ENCODE measurements at places on chromosomes 2 and 18.

- DNase-seq, result no peak
These were observed 88.3 kb upstream of the SALL3 start for GRCh38 chr18:78891185-78891762.

GRCh38 chr18:50630895-50631294, 71.0 kb downstream of the MAPK4 start:
- DNase-seq, result no peak

DNA sequence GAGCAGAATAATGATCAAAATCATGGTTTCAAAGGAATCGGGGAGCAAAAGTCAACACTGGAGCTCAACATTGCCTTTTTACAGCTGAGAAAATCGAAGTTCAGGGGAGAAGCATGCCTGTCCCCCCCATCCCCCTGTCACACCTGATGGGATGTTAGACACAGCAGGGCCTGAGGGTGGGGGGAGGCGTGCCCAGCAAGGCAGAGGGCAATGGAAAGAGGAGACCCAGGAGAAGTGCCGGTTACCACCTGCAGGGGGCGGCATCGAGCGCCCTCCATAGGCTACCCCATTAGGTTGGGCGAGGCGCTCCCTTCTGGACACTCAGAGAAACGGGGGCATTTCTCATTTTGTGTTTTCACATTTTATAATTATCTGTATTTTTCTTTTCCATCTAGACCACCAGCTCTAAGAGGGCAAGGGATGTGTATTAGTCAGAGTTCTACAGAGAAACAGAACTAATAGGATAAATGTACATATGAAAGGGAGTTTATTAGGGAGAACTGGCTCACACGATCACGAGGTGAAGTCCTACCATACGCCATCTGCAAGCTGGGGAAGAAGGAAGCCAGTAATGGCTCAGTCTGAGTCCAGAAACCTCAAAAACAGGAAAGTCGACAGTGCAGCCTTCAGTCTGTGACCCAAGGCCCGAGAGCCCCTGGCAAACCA, 271.3 kb downstream of the LRATD1 start:
- no peak for DNase-seq

DNA sequence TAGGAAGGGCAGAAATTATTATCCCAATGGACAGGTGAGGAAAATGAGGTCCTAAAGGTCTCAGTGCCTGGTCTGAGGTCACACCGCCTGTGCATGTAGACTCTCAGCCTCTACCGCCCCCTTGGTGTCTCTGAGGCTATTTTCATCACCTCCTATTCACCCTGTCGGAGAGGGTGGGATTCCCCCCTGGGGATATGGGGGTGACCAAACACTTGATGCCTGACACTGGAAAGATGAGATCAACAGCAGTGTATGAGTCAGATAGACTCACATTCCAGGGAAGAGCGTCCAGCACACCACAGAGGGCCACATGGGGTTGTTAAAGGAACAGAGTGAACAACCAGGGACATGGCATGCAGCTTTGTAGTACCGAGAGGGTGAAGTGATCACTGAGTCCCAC, 199.7 kb downstream of the SMAD2 start:
- no peak for DNase-seq

DNA sequence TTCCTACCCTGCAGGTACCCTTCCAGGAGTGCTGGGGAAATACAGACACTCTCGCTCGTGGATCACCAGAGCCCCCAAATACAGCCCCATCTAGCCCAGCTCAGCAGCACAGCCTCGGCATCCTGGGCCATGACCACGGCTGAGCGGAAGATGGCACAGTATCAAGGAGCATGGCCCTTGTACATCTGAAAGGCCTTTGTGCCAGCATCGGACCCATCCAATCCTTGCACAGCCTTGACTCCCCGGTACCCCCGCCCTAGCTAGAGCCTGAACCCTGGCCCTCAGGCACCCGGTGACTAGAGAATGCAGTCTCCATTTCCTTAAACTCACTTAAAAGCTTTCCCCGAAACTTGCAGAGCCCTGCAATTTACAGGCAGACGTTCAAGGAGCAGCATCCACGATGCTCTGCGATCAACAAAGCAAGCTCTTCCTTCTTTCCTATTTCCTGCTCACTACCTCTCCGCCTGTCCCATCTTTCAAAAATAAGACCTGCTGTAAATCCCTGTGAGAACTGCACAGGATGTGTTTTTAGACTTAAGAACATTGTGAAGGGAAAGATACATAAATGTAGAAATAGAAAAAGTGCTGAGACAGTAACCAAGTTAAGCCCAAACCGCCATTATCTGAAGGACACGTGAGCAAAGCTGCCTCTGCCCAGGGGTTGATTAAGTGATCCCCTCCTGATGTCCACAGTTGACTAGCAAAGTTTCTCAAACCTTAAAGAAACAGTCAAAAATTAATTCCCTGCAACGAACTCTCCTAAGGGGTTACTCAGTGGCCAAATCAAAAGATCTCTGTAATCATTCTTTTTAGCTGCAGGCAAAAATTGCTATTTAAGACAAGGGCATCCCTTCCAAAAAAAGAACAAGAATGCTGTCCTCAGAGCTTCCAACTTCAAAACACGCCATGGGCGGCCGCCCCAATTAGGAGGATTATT, 48.5 kb downstream of the ZNF516 start:
- no peak for DNase-seq

DNA sequence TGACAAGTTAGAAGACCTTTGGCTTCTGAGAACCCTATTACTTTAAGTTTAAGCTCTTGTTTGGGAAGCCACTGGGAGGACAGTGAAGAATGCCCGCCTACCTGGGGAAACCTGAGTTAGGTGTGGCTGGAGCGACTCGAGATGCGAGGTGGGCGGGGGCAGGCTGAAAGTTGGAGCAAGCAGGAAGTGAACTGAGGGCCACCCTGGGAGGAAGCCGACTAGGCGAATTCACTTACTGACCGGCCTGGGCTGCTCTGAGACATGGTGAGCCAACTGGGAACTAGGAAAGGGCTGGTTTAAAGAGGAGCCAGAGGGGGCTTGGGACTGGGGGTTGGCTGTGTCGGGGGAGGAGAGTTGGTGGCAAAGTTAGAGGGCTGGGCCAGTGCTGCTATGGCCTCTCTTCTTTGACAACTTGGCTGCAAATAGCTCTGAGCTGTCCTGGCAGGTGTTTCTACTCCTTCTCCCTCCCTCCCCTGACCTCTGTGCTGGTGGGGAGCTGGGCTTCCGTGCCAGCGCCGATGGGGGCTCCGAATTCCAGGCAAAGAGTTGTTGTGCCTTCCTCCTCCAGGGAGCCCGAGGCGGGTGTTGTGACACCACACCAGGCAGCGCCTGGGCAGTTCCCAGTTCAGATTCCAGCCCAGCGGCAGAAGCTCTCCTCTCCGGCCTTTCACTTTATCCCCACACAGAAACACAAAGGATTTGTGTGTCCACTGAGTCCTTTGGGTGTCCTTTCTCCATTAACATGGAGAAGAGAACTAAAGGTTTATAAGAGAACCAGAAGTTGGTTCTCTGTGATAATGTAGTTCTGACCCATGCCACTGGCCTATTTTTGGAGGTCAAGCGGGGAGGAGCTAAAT, at the start of gene VAMP8:
Gene VAMP8, plus strand, starts transcription at position 201 of the 857 bp plus-strand sequence. Its CDS starts 61 bp downstream, at position 262.
- no peak for DNase-seq

DNA sequence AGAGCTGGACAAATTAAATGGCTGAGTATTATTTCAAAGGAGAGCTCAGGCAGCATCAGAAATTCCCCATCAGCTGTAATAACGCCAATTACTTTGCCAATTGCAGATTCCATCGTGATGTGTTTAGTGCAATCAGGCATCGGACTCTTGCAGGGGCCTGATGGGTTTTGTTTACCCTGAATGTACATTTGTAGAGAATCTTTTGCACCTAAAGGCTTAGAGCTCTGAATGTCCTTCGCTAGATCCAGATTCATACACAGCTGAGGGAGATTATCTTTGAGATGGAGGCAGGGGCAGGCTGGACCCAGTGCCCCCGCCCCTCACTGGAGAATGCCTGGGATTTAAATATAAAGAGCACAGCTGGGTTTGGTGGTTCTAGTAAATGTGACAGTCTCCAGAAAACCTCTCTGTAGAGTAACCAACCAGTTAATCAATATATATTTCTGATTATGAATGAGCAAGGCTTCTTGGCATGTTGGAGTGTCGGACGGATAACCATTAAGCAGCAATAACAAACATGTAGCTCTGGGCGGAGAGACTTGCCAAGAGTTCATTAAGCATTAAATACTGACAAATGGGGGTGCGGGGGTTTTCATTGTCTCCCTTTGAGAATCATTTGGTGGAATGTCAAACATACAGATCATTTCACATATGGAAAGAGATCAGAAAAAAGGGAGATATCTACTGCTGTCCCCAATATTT, 200.9 kb downstream of the SETBP1 start:
- DNase-seq, result no peak

- DNase-seq, result no peak
These were observed 8.2 kb upstream of the RBM44 start for GRCh38 chr2:237790353-237790752.

DNA sequence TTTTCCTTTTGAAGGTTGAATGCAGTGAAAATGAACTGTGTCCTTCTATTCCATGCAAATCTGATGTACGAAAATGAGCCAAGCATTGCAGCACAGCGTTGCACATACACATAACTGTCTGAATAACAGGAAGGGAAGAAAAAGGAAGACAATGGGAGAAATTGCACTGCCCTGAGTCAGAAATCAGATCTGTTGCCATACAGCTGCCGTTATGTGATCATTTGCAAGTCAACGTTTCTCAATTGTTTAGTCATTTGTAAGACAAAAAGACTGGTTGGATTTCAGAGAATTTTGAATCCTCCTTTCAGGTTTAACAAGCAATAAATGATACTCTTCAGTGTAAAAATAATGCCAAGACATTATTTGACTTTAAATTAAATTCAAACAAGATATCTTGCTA, 284.1 kb downstream of the DSEL start:
- DNase-seq, result no peak

DNA sequence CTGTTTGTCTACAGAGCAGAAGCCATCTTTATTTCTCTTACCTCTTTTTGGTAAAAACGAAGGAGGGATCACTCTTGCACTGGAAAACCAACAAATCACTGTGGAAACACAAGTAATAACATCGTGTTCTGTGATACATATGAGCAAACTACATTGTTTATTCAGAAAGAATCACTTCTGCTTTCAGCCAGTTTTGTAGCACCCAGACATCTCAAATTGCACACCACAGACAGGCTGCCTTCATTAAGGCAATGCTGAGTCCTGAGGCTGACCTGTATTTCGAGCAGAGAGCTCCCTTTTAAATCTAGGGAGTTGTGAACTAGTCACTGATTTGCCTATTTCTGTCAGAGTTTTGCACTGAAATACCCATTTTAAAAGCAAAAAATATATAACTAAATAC, 1003.2 kb upstream of the FAM98A start:
- no peak for DNase-seq

DNA sequence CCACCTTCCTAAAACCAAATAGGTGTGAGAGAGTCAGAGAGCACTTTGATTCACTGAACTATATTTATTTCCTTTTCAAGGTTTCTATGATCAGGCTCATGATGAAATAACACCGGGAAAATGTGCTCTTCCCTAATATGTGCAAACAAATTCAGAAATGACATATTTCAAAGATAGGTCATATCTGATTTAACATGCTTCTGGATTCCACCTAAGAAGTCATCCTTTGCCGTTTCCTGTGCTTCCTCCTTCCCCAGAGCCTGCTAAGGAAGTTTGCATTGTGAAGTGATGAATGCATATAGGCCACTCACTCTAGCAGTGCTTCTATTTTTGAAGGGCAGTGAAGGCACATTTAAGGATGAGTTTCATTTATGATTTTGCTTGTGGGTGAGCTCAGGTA, 327.6 kb downstream of the TDRD15 start:
- DNase-seq, result no peak

- DNase-seq, result no peak
These were observed 25.6 kb downstream of the GNLY start for GRCh38 chr2:85719609-85720240.

- no peak for DNase-seq
These were observed 36.0 kb upstream of the CCDC195 start for GRCh38 chr2:224751996-224752698.

DNA sequence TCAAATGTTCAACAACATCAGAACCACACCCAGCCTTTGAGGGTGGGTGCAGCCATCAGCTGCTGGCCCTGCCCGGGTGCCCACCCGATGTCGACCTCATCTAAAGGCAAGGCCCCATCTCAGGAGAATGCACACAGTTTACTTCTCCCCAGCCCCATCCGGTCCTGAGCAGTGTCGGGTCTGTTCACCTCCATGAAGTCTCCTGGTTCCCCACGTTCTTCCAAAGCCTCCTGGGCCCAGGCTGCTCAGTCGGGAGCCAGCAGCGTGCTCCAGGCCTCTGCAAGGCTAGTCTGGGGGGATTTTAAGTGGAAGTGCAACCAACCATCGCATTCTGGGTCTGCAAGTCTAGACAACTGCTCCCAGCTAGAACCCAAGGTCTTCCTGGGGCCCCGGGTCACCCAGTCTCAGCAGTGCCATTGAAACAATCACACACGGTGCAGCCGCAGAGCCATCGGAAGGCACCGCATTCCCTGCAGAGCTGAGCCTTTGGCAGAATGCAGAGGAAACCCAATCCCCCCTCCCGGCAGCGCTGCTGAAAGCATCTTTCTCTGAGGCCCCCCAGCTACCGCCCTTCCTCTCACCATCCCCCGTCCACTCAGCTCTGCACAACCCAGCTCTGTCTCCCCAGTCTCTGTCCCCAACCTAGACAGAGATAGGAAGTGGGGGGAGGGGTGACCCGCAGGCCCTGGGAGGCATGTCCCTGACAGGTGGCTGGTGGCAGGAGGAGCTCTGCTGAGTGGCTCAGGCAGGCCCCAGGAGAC, 8.5 kb downstream of the ESPNL start:
- DNase-seq, result no peak

DNA sequence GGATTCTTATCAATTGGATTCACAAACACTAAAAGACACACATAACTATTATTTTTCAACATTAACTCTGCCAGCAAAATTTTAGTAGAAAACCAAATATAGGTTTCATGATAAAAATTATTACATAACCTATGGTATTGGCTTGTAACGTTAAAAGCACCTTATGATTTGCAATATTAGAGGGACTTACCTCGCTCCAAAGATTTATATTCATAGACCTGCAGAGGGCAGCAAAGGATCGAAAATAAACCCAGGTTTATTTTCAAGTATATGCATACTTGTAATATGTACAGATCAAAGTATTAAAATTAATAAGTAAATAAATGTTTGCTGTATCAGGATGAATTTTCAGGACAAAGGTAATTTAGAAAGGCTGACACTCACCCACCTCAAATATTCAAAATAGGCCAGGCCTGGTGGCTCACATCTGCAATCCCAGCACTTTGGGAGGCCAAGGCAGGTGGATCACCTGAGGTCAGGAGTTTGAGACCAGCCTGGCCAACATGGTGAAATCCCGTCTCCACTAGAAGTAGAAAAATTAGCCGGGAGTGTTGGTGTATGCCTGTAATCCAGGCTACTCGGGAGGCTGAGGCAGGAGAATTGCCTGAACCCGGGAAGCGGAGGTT, 45.3 kb downstream of the LRPPRC start:
- DNase-seq, result no peak

- DNase-seq, result no peak
These were observed 238.5 kb downstream of the DYSF start for GRCh38 chr2:71691747-71692441.

DNA sequence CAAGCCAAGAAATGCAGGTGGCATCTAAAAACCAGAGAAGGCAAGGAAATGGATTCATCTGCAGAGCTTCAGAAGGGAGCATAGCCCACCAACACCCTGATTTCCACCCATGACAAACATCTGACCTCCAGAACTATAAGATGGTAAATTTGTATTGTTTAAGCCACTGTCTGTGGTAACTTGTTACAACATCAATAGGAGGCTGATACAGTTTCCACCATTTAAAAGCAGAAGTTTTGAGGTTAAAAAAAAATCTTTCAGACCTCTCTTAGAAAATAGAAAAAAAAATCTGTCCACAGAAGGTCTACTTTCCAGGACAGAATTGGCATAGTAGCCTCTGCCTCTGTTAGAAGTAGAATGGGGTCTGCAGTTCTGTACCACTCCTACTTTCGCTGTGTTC, 37.2 kb downstream of the SLC40A1 start:
- DNase-seq, result no peak

- DNase-seq, result no peak
These were observed 59.7 kb downstream of the CIB4 start for GRCh38 chr2:26581266-26581990.
